ENCODE measurements at places on chromosomes 7 and 10.

- no peak for DNase-seq
Observed at GRCh38 chr7:2219606-2220005, 13.1 kb downstream of the MAD1L1 start.

DNA sequence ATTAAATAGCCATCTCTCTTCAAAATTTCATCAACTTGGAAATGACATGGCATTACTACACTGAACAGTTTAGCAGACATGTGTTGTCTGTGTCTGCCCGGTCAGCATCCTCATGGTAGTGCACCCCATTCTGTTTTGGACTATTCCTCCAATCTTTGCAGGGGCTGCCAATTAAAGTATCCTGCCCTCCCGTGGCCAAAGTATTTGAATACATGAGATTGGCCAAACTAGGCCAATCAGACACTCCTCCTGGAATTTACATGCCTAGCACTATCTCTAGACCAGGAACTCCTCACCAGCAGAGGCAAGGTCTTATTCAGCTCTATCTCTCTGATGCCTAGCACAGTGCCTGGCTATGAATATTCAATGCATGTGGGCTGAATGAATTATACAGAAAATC lies 4.4 kb downstream of the SHTN1 start:
- no peak for DNase-seq

GRCh38 chr7:50349963-50350944 lies 45.7 kb downstream of the IKZF1 start:
- no peak for DNase-seq

DNA sequence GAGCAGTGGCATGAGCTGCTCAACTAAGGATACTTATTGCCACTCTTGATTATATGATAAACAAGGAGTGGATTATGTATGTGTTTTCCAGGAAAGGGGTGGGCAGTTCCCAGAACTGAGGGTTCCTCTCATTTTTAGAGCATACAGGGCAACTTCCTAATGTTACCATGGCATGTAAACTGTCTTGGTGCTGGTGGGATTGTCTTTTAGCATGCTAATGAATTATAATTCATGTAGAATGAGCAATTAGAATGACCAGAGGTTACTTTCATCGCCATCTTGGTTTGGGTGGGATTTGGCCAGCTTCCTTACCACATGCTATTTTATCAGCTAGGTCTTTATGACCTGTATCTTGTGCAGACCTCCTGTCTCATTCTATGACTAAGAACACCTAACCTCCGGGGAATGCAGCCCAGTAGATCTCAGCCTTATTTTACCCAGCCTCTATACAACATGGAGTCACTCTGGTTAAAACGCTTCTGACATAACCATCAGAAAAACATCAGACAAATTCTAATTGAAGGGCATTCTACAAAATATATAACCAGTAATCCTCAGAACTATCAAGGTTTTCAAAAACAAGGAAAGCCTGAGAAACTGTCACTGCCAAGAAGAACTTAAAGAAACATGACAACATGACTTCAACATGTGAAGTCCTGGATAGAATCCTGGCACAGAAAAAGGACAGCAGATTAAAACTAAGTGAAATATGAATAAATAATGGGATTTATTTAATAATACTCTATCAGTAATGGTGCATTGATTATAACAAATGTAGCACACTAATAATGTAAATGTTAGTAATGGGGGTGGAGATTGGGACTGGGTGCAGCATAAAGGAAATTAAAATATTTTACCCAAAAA lies 365.0 kb downstream of the SEMA3D start:
- DNase-seq: no peak

- no peak for DNase-seq
Observed at GRCh38 chr7:99255463-99255862, 17.2 kb upstream of the MYH16 start.

- DNase-seq: no peak
Observed at GRCh38 chr10:113971349-113971973, 72.2 kb upstream of the ADRB1 start.

DNA sequence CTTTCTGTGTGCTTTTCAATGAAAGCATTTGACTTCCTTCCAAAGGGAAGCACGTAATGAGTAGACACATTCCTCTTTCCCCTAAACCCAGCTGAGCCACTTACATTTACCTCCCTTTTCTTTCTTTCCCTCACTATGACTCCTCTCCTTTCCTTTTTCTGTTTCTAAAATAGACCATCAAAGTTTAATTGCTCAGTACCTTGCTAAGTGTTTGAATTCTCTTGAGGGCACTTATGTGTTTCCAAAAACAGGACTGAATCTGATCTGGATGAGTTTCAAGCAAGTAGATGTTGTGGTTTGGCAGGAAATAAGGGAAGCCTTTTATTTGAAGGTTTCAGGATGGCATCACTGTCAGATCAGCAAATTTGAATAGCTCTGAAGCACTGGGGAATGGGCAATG lies 396.2 kb downstream of the REEP3 start:
- DNase-seq: no peak

GRCh38 chr7:158354861-158355260 lies 232.8 kb downstream of the PTPRN2 start:
- no peak for DNase-seq

DNA sequence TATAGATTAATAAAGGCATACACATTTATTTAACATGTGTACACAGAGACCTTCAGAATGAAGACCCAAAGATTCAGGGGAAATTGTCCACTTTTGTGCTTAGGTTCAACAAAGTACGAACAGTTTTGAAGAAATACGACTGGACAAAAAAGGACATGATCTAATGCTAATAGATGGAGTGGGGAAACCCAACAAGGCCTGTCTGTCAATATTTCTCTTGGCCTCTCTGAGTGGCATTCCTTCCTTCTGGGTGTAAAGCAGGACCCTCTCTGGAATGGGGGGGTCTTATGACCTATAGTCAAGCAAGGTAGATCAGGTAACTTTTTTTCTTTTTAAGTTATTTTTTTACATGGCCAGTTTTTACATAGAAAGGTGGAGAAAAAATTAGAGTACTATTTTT lies 222.3 kb upstream of the IGFBP3 start:
- no peak for DNase-seq

DNA sequence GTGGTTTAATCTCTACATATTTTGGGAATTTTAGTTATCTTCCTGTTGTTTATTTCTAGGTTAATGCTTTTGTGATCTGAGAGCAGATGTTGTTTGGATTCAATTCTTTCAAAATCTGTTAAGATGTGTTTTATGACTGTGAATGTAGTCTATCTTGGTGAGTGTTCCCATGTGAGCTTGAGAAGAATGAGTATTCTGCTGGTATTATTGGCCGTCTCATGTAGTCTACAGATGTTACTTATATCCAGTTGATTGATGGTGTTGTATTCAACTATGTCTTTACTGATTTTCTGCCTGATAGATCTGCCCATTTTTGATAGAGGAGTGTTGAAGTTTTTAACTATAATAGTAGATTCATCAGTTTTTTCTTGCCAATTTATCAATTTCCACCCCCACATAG lies 141.4 kb upstream of the FOXP2 start:
- no peak for DNase-seq

Data from astrocyte of the cerebellum (primary cell).